Activated CD4-positive, alpha-beta T cell treated with anti-CD3 and anti-CD28 coated beads for 1 hour (primary cell): ENCODE measurements at places on chromosomes 12 and 14.

DNA sequence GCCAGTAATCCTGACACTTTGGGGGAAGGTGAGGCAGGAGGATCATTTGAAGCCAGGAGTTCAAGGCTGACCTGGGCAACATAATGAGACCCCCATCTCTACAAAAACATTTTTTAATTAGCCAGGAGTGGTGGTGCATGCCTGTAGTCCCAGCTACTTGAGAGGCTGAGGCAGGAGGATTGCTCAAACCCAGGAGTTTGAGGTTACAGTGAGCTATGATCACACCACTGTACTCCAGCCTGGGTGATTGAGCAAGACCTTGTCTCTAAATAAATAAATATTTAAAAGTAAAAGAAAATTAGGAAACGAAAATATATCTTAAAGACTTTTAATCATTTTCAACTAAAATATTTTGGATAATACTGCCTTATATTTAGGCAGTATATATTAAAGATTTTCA lies 25.9 kb downstream of the CKB start:
- DNase-seq = no peak

DNA sequence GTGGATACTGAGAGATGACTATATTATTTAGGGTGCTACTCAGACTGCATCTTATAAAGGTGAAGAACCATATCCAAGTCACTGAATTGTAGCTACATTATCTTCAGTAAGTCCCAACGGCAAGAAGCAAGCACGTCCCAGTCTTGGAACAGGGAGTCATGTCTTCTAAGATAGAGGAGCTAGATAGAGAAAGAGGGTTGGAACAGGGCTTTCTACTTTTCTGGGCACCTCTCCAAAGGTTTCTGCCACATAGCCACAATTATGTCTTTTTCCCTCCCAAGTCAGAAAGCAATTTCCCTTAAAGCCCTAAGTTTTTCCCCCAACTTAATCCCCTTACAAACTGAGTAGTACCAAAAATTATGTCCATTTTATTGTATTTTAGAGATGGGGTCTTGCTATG lies 22.4 kb downstream of the MAPK1IP1L start:
- no peak for DNase-seq

- DNase-seq = no peak
These were observed 3.4 kb downstream of the CYP46A1 start for GRCh38 chr14:99687284-99688209.

- no peak for DNase-seq
These were observed 139.0 kb downstream of the DPF3 start for GRCh38 chr14:72754949-72755348.
